ENCODE measurements at places on chromosomes 2 and 18. TPM values are rescaled to one million over a fixed set of nuclear protein-coding genes. Genes with fewer than 3 reads are reported as not detected.

The NGEF gene
- 3.4 TPM for polyA plus RNA-seq

The IL36RN gene
- polyA plus RNA-seq: not detected

The IGFBP5 gene
- polyA plus RNA-seq: 272 TPM

The FAM210A gene
- polyA plus RNA-seq: 16.9 TPM

The PIEZO2 gene
- 18.2 TPM for polyA plus RNA-seq

The TMEM185B gene
- 25.9 TPM for polyA plus RNA-seq

The SNTG2 gene
- 3.7 TPM for polyA plus RNA-seq

The SCYGR3 gene
- not detected for polyA plus RNA-seq

The ACP1 gene
- polyA plus RNA-seq: 148 TPM

The GAL3ST2 gene
- polyA plus RNA-seq: 0.77 TPM

GRCh38 chr18:8794156-8794933, 89.0 kb downstream of the MTCL1 start:
- DNase-seq: no peak

DNA sequence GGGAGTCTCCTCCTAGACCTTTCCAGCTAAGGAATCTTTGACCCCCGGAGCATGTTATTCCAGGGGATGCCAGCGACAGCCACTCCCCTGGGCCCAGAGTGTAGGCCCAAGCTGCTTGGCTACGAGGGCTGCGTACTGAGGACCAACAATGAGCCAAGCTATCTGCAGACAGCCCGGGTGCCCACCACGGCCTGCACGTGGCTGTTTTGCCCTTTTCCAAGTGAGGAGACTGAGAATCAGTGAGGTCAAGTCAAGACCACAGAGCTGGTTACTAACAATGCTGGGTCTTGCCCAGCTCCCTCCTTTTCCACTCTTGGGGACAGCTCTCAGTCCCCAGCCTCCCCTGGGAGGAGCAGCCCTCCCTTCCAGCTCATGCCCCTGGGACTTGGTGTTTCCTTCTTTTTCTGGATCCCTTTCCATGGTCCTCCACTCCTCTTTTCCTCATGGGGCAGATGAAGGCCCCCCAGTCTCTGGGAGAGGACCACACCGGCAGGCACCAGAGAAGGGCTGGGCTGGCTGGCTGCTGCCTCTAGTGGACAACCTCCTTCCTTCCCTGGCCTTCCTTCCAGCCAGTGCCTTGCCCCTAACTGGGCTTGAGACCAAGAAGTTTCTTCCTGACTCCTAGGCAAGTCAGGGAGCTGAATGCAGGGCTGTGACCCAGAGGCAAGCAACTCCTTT, 550 bp upstream of the MALL start:
- no peak for DNase-seq

DNA sequence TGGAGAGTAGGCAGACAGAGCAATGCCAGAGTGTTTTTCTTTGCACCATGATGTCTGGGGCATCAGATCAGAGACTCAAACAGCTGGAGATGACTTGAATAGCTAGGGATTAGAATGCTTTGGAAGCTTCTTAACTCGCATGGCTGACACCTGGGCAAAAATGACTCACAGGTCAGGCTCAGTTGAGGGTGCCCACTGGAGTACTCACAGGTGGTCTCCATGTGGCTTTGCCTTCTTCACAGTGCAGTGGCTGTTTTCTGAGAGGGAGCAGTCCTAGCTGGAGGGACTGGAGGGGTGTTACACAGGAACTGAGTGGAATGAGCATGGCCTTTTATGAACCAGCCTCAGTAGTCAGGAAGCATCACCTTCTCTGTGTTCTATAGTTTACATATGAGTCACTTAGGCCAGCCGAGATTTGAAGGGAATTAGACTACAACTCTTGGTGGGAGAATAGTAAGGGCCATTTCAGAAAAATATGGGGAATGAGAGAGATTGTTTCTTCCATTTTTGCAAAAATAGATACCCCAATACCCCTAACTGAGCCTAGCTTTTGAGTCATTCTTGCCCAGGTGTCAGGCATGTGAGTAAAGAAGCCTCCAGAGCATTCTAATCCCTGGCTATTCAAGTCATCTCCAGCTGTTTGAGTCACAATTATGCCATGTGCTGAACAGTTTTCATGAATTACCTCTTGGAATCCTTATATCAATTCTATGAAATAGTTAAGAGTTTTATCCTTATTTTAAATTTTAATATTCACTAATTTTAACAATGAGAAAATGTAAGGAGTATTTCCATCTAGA, 7.1 kb upstream of the PPP1R1C start:
- DNase-seq: no peak

GRCh38 chr18:45303026-45303425, 312.2 kb upstream of the SLC14A2 start:
- DNase-seq: no peak

DNA sequence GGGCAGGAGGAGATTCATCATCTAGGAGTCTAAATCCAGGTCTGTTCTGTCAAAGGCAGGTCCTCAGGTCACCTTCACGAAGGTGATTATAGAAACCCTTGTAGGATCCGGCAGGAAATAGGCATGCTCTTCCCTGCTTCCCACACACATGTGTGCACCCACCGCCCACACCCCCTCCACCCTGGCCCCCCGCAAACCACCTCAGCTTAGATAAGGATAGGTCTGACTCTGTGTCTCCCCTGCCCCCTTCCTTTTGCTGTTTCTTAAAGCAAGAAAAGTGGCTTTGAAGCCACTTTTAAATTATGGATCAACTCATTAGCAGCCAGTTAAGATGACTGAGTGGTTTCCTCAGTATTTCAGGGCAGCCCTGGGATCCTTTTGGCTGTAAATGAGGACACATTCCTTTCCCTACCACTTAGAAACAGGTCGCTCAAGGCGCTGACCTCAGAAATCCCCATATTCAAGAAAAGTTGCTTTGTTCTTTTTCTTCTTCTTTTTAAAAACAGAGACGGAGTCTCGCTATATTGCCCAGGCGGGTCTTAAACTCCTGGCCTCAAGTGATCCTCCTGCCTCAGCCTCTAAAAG, 14.5 kb upstream of the CIB4 start:
- no peak for DNase-seq

DNA sequence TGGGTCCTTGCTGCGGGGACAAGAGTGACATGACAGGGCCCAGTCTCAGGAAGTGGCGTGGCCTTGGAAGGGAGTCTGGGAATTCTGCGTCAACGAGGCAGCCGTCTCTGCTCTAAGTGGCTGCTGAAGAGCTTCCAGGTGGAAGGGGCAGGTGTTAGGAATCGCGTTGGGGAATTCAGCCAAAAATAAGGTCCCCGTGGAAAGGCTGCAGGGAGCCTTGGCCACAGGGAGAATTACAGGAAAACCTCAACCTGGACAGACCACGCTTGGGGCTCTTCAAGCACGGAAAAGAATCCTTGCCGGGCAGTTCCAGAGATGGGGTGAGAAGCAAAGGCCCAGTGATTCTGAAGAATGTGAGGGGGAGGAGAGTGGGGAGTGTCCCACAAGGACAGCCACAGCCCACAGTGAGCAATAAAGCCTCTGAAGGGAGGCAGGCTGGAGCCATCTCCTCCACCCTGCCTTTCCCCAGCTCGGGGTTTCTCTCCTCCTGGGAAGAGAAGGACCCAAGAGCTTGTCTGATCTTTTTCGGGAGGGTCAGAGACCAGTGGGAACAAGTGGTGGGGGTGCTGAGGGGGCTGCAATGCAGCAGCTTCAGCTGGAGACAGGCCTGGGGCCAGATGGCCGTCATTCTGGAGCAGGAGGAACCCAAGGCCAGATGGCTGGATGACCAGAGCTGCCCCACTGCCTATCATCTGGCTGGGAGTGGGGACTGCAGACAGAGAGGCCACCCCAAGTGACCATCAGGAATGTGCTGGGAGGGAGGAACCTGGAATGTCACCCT, 106.4 kb upstream of the SMAD2 start:
- DNase-seq: peak; percentile 87

DNA sequence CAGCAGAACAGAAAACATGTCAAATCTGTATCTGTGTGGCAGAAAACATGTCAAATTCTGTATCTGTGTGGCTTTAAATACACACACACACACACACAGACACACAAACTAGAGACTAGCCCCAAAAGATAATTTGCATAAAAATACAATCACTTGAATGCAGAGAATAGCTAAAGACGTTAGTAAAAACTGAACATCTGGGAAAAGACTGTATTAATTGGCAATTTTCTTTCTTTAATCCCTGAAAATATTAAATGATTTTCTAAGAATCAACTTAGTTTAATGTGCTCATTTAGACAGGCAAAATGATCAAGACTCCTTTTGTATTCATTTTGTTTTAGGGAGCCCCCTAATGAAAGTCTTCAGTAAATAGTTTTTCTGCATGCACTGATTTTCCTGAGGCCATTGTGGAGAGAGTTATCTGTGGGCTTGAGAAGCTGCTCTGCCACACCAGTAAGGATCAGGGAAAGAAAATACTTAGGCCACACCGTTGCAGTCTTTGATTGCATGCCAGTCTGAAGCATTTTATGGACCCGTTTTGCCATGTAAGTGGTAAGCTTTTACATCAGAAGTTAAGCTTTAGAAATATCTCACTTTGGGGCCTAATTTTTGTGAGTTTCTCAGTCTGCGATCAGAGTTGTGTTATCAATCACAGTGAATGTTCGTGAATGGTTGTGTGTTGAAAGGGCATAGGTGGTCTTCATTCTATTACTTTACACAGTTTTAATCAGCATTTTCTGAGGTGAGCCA, 2.2 kb downstream of the SPATS2L start:
- no peak for DNase-seq

DNA sequence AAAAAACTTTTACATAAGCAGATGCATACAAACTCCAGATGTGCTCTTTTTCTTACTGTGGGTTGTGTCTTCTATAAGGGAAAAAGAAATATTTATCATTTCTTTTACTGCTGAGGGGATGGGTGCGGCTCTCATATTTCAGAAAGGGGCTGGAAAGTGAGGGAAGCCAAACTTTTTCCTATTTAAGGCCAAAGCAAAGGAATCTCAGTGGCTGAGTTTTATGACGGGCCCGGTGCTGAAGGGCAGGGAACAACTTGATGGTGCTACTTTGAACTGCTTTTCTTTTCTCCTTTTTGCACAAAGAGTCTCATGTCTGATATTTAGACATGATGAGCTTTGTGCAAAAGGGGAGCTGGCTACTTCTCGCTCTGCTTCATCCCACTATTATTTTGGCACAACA, at the start of gene COL3A1:
TSS of gene COL3A1 (plus strand) at position 210 of the 400 bp plus-strand sequence. CDS start at position 327, 117 bp downstream.
- peak; percentile 65 for DNase-seq

DNA sequence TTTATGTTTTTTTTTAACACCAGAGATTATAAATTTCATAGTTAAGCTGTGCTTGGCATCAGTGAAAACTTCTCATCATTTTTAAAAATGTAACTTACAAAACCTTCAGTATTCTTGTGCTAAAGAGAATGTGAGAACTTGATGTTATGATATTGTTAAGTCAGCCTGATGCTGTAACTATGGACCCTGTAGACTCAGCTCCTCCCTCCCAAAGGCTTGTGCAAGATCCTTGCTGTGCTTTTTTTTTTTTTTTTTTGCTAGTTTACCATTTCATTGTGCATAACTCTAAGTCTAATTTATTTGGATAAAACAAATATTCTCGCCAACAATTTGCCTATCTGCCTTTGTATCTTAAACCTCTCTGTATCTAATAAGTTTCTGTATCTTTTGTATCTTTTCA, 12.9 kb upstream of the TFPI start:
- no peak for DNase-seq

GRCh38 chr2:205728366-205728765, 46.1 kb downstream of the NRP2 start:
- DNase-seq: no peak

Measured in renal pelvis (tissue), 12 donors.